Stimulated activated CD8-positive, alpha-beta memory T cell treated with anti-CD3 and anti-CD28 coated beads, Interleukin-4, amount 100 ng/mL, for 1 hour (primary cell): ENCODE measurements at places on chromosomes 5 and 9.

DNA sequence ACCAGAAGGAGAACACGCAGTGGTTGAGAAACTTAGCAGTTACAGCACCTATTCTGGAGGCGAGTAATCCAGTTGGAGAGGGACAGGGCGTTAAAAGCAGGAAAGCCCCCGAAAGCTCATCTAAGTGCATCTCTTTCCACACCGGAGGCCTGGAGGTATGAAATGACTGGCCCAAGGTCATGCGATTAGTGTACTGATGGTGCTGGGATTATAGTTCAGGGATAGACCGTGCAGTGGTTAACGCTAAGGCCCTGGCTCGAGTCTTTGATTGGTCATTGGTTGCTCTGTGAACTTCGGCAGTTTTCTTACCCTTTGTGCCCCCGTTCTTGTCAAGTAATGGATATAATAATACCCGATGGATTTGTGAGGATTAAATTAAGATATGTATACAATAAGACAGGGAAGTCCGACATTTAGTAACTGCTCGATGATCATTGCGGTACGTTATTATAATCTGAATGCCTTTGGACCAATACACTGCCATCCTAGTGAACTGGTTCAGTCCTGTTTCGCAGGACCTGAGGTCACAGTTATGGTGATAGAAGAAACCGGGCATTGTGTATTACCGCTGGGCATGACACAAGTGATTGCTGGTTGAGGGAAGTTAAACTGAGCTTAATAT lies 960 bp downstream of the CANX start:
- DNase-seq, result no peak

- DNase-seq, result no peak
These were observed 24.1 kb downstream of the PTGES start for GRCh38 chr9:129728744-129729143.

- DNase-seq, result no peak
These were observed 18.3 kb upstream of the ANKRD55 start for GRCh38 chr5:56251440-56251839.

- DNase-seq, result no peak
These were observed 470 bp downstream of the HBEGF start for GRCh38 chr5:140345919-140346347.

DNA sequence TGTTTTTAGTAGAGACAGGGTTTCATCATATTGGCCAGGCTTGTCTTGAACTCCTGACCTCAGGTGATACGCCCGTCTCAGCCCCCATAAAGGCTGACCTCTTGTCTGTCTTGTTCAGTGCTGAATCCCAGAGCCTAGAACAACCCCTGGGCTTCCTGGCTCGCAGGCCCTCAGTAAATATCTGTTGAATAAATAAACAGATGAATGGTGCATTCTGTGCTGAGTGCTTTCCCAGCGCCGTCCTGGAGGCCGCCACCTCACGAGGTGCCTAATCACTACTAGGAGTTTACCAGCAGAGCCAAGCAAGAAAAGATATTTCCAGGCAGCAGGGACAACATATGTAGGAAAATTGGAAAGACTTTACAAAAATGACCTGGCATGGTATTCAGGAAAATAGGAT lies 88.5 kb downstream of the SNX24 start:
- no peak for DNase-seq

DNA sequence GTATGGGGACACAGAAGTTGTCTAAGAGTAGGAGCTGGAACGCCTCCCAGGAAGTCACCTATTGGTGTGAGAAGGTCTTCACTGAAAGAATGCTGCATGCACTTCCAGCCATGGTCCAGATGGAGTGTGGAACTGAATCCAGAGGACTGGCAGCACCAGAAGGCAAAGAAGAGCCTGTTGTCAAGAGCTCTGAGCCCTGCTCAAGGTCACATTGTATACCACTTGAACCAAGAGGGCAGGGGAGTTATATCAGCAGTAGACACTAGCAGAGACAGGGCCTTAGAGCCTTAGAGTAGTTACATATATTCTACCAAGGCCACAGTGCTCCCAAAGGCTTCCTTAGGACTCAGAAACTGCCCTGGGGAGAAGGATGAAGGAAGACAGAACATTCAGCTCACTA lies 130.8 kb upstream of the POC5 start:
- no peak for DNase-seq

- no peak for DNase-seq
These were observed 148.2 kb downstream of the ICE1 start for GRCh38 chr5:5570646-5571045.
